ENCODE measurements at places on chromosomes 5 and 9.
A peak's percentile ranks its signal among the peaks of the same experiment; 100 is the strongest.

DNA sequence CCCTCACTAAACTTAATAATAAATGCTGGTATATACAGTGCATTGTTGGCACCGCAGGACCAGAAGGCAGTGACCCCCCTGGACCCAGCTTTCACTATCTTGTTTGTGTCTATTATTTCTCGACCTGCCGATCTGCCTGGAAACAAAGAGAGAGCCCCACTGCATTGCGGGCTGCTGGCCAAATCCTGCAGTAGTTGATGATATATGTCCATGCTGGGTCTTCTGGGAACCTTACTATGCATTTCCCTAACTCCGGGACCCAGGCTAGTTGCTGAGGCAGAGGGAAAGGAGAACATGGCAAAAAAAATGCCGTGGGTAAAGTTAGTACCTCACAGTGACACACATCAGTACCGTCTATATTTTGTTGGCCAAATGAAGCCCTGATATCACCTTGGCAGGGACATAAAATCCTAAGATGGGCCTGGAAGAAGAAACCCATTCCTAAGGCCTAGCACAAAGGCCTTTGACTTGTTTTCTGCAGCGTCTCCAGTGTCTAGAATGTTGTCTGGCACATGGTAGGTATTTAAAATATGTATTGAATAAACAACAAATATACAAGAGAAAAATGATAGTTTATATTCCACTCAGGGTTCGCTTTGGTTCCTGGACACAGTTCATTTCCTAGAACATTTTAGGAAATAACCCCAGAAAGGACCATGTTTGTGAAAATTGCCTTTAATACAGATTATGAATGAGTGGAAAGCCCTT is 46.1 kb downstream of the NMUR2 start:
- no peak for DNase-seq
- no peaks in the 10 kb centered on the region for H3K4me1 ChIP-seq
- no peak overlapping the region for H3K4me3 ChIP-seq

GRCh38 chr5:174816858-174817257 is 92.5 kb downstream of the MSX2 start:
- no peaks in the 10 kb centered on the region for H3K36me3 ChIP-seq
- no peak overlapping the region for H3K4me3 ChIP-seq
- H3K27ac ChIP-seq = no peak overlapping the region
- H3K27me3 ChIP-seq = peaks cover 6% of the 10 kb centered on the region
- H3K4me1 ChIP-seq = no peaks in the 10 kb centered on the region

DNA sequence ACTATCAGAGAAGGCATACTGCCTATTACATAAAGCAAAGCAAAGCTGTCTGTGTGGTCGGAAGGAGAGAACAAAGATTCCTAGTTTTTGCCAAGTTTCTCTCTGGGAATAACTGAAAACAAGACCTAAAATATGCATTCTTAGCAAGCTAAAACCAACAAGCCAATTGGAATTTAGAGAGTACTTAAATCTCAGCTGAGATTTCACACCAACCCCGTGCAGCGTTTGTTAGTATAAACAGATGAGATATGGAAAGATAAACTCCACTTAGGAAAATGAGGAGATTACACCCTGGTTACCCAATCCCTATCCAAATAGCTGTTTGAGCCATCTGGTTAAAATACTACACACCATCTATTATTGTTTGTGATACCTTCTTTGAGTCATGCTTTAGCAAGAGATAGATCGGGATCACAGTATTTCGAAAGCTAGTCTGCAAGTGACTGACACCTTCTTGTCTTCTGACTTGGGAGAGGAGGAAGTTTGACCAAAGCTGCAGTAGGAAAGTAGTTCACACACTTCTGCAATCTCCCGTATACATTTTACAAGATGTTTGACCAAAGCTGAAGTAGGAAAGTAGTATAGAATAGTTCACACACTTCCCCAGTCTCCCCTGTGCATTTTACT is 18.2 kb downstream of the FAF2 start:
- no peaks in the 10 kb centered on the region for H3K27me3 ChIP-seq
- no peak for DNase-seq
- no peak overlapping the region for H3K27ac ChIP-seq
- peaks cover 11% of the 10 kb centered on the region for H3K36me3 ChIP-seq
- H3K4me3 ChIP-seq = no peak overlapping the region

DNA sequence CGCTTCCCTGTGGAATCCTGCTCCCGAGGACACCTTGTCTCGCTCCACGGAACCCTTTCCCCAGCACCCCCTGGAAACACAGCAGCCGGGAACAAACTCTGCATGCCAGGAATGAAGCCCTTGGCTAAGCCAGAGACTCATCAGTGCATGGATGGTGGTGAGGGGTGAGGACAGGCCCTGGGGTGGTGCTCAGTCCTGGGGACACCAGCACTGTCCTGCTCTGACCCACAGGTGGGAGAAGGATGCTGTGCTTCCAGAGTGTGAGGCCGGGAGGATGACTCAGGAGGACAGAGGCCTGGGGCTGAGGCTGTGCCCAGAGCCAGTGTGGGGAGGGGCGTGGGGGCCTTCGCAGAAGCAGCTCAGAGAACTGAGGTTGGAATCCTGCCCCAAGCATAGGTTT is 11.2 kb upstream of the EGR1 start:
- H3K36me3 ChIP-seq = no peaks in the 10 kb centered on the region
- DNase-seq = no peak
- H3K27me3 ChIP-seq = peaks cover 3% of the 10 kb centered on the region
- H3K27ac ChIP-seq = no peak overlapping the region

DNA sequence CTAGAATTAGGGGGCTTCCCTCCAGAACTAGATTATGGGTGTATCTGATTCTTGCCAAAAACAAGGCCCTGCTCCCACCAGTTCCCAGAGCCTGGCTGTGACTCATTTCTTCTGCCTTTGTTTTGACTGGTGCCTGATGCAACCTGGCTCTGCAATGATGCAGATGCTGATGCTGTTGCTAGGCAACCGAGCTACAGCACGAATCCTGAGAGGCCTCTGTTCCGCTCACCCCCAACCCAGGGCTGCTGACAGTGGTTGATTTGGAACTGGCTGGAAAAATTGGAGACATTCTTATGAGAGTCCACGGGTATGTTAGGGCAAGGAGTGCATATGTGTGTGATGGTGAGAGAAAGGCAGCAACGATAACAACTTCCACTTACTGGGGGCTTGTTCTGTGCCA is 100.3 kb downstream of the NSG2 start:
- H3K36me3 ChIP-seq = no peaks in the 10 kb centered on the region
- no peak overlapping the region for H3K4me3 ChIP-seq
- no peak for DNase-seq
- no peaks in the 10 kb centered on the region for H3K4me1 ChIP-seq

DNA sequence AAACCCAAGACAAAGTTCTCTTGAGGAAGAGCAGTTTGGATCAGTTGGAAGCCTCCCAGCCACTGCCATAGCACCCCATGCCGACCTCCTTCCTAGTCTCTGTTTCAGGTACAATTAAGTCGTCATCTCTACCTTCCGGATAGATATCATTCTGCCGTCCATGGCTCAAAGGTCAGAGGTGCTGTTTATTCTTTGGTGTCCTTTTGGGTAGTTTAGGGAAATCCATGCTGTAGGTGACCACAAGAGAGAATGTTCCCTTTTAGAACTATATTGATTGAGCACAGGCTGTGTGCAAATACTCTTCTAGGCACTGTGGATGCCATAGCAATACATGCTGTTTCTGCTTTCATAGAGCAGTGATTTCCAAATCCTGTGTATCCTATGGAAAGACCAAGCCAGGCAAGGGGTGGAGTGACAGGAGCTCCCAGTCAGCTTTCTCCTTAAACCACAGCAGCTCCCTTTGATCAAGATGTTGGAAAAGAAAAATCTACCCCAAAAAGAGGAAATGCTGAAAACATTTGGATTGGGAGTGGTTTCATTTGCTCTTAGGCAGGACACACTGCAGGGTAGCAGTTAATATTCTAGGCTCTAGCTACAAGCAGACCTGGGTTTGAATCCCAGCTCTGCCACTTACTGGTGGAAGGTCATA is 127.9 kb downstream of the PALM2AKAP2 start:
- no peak for DNase-seq
- H3K27me3 ChIP-seq = no peaks in the 10 kb centered on the region
- H3K27ac ChIP-seq = no peak overlapping the region
- peaks cover 3% of the 10 kb centered on the region for H3K4me1 ChIP-seq
- peak overlapping the region; percentile 66 for H3K4me3 ChIP-seq
- H3K36me3 ChIP-seq = no peaks in the 10 kb centered on the region

DNA sequence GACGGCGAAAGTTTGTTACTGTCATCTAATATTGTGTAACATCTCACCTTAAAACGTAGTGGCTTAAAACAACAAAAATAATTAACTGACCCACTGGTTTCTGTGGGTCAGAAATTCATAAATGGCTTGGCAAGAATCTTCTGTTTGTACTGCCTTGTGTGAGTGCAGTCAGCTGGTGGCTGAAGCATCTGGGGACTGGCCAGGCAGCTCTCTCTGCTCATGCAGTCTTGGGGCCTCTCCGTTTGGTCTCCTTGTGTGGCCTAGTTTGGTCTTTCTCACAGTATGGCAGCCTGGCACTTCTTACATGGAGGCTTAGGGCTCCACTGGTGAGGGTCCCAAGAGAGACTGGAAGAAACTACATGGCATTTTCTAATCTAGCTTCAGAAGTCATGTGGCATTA is 49.0 kb upstream of the CTXN3 start:
- H3K4me3 ChIP-seq = no peak overlapping the region
- no peak for DNase-seq
- H3K36me3 ChIP-seq = no peaks in the 10 kb centered on the region
- no peak overlapping the region for H3K27ac ChIP-seq

DNA sequence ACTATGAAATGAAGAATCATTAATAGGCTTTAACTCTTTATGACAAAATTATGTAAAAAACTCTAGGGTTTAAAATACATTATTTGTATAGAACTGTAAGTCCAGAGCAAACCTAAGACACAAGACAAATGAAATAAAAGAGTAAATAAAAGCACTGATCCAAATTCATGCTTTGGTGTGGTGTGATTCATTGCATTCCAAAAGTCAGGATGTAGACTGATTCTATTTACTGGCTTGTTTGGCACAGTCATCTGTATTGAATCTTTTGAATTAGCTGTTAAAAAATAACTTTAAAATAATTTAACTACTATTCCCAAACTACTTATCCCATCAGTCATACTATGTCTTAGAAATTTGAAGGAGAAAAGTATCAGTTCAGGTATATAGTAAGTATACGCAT is 31.1 kb downstream of the IL4 start:
- no peak for DNase-seq
- H3K27ac ChIP-seq = no peak overlapping the region

DNA sequence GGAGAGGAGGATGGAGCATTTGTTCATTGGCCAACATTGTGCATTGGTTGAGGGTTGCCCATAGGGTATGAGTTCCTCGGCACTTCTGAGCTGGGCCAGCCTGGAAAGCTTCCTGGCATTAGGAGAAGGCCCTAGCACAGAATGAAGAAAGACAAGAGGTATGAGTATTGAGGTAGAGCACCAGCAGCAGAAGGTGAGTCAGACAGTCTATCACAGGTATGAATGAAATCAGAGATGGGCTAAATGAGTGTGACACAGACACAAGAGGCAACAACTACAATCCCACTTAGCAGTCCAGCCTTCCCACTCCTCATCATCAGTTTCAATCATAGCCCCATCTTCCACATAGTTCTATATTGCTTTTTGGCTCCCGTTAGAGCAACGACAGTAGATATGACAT is 25.4 kb upstream of the TGFBR1 start:
- H3K27ac ChIP-seq = no peak overlapping the region
- H3K4me1 ChIP-seq = peaks cover 16% of the 10 kb centered on the region
- H3K4me3 ChIP-seq = no peak overlapping the region
- no peaks in the 10 kb centered on the region for H3K36me3 ChIP-seq
- H3K27me3 ChIP-seq = no peaks in the 10 kb centered on the region

- peaks cover 5% of the 10 kb centered on the region for H3K27me3 ChIP-seq
- H3K4me3 ChIP-seq = no peak overlapping the region
- no peak overlapping the region for H3K27ac ChIP-seq
- peaks cover 10% of the 10 kb centered on the region for H3K4me1 ChIP-seq
These were observed 62.2 kb upstream of the GNA14 start for GRCh38 chr9:77710316-77710715.

- peaks cover 1% of the 10 kb centered on the region for H3K36me3 ChIP-seq
- H3K27me3 ChIP-seq = peaks cover 19% of the 10 kb centered on the region
These were observed 2.9 kb downstream of the EDIL3 start for GRCh38 chr5:84381502-84382362.

- H3K4me1 ChIP-seq = no peaks in the 10 kb centered on the region
- DNase-seq = no peak
- peaks cover 1% of the 10 kb centered on the region for H3K27me3 ChIP-seq
- no peaks in the 10 kb centered on the region for H3K36me3 ChIP-seq
These were observed 152.1 kb downstream of the PCSK1 start for GRCh38 chr5:96280946-96281393.

DNA sequence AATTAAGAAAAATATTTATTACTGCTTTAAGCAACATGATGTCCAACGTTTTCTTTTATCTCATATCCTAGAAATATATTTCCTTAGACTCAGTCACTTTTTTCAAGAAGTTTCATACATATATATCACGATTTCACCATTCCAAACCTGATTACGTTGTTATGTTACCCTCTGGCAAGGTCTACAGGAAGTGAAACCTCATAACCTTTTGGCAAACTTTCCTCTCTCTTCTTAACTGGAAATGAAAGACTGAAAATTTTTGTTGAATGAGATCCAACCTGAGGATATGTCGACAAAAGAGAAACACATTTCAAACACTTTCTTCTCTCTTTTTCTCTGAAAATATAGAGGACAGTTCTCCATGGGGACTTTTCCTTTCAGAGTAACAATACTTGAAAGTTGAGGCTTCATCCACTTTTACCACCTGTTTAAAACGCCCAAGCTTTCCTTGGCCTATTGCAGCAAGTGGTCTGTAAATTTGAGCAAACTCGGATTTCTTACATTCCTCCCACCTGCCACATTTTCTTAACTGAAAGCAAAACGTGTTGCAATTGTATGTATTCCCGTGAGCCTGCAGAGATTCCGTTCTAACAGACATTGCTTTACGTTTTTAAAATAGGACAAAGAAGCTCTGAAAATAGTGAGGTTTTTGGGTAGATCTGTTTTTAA is 298.1 kb downstream of the CETN3 start:
- no peaks in the 10 kb centered on the region for H3K4me1 ChIP-seq
- no peak for DNase-seq
- H3K36me3 ChIP-seq = no peaks in the 10 kb centered on the region
- H3K27me3 ChIP-seq = no peaks in the 10 kb centered on the region
- no peak overlapping the region for H3K4me3 ChIP-seq

DNA sequence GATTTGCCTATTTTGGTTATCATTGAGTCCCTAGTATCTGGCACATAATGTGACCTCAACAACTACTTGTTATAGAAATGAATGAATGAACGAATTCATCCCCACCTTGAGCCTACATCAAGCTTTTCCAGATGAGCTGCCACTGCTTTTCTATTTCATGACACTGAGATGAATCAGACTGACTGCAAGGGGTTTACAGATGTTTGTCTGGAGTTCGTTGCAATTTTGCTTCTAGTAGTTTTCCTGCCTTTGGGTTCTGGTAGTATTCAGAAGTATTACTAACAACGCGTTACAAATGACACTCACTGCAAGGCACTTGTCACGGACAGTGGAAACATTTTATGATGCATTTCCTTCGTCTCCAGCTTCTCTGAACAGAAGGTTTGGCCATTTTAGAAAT is 222.3 kb downstream of the CD180 start:
- no peaks in the 10 kb centered on the region for H3K27me3 ChIP-seq
- no peak for DNase-seq
- no peak overlapping the region for H3K4me3 ChIP-seq
- H3K27ac ChIP-seq = no peak overlapping the region
- no peaks in the 10 kb centered on the region for H3K4me1 ChIP-seq

- no peak for DNase-seq
- H3K27ac ChIP-seq = no peak overlapping the region
- H3K4me3 ChIP-seq = no peak overlapping the region
- peaks cover 5% of the 10 kb centered on the region for H3K4me1 ChIP-seq
These were observed 97.6 kb downstream of the RAB3C start for GRCh38 chr5:58680503-58680902.

- H3K4me3 ChIP-seq = no peak overlapping the region
- H3K27me3 ChIP-seq = no peaks in the 10 kb centered on the region
- peaks cover 18% of the 10 kb centered on the region for H3K4me1 ChIP-seq
- no peaks in the 10 kb centered on the region for H3K36me3 ChIP-seq
- no peak overlapping the region for H3K27ac ChIP-seq
- DNase-seq = no peak
These were observed 18.1 kb upstream of the SYK start for GRCh38 chr9:90783552-90783951.

Data from memory B cell (primary cell).